ENCODE measurements at places on chromosomes 13 and 19.
A peak's percentile ranks its signal among the peaks of the same experiment; 100 is the strongest.

- DNase-seq, result no peak
These were observed 361.9 kb downstream of the TBC1D4 start for GRCh38 chr13:75120085-75120484.

GRCh38 chr13:108266321-108266990 is 3.1 kb upstream of the TNFSF13B start:
- no peak for DNase-seq

- DNase-seq, result no peak
These were observed 350.0 kb downstream of the ZNF536 start for GRCh38 chr19:30722186-30722585.

DNA sequence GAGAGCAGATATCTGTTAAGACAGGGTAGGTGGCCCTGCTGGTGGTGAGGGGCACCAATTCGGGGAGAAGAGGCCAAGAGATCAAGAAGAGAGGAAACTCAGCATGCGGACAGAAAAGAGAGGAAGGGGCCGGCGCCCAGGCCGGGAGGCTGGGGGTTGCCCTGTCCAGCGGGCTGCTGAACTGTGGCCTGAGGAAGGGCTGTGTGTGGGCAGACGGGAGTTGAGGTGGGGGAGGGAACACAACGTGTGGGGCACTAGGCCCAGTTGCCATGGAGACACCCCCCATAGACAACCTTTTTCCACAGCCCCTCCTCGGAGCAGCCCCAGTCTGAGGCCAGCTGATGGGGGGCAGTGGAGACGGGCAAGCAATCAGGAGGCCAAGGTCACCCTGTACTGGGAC is 2.5 kb upstream of the CACNG8 start:
- no peak for DNase-seq

DNA sequence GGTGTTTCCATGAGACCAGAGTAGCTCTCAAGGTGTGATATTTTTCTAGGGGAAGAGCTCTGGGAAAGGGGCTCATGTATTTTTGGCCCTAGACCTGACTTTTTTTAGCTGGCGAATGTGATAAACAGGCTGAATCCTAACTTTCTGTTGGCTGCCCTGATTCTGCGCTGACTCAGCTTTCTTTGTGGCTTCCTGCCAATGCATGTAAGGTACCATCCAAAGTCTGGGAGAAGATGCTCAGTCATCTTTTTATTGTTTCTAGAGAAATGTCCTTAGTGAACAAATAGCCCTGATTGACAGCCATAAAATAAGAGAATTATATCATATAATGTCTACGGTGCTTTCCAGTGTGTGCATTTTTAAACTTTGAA is 113.6 kb upstream of the MBNL2 start:
- no peak for DNase-seq

- no peak for DNase-seq
These were observed 796.2 kb downstream of the SLITRK1 start for GRCh38 chr13:83086088-83086487.

GRCh38 chr13:44394658-44395057 is 21.0 kb downstream of the SERP2 start:
- no peak for DNase-seq

- DNase-seq, result peak; percentile 90
These were observed 9.1 kb upstream of the LILRB5 start for GRCh38 chr19:54266133-54266532.

GRCh38 chr13:43132257-43132656 is 108.9 kb downstream of the DNAJC15 start:
- DNase-seq, result no peak

GRCh38 chr19:35715355-35715809 is 2.4 kb upstream of the KMT2B start:
- peak; percentile 39 for DNase-seq

DNA sequence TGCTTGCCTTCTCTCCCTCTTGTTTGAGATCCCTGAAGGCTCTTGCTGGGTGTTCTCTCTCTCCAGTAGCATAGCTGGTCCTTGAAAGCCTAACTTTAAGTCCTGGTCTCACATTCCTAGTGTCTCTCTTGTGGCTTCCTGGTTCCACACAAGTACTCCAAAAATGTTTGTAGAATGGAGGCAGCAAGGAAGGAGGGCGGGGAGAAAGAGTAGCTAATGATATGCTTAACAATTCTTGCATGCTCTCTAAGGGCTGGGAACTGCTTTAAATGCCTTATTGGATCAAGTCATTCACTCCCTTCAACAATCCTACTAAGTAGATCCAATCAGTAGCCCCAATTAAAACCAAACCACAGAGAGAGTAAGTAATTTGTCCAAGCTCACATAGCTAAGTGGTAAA is 357.3 kb downstream of the KLF5 start:
- no peak for DNase-seq

DNA sequence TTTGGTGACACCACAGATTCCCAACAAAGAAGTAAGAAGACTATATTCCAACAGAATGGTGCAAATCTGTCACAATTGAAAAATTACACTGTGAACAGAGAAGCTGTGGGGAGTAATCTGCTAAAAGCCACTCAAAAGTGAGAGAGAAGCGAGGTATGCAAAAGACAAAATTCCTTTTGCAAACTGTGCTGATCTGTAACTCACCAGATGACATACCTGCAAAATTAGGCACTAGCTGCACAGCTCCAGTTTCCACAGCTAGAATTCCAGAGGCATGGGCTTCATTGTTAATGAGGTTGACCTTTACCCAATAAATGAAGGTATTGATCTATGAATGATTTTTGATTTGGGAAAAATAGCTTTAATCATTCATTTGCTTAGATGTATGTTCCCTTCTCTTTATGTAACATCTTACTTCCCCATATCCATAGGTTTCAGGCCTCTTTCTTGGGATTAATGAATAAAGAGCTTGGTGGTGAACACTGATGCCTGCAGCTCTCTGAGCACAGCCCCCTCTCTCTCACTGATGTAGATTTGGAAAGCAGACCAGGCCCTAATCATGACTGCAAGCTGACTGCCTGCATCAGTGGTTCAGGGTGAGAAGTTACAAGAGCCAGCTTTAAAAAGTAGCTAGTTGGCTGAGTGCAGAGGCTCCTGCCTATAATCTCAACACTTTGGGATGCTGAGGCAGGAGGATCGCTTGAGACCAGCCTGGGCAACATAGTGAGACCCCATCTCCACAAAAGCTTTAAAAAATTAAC is 85.2 kb downstream of the LACC1 start:
- DNase-seq, result no peak

GRCh38 chr19:30676990-30677679 is 305.0 kb downstream of the ZNF536 start:
- DNase-seq, result no peak

GRCh38 chr13:99477493-99477892 is 23.8 kb upstream of the TM9SF2 start:
- DNase-seq, result no peak

Data from stimulated activated CD8-positive, alpha-beta memory T cell treated with anti-CD3 and anti-CD28 coated beads, Interleukin-4, amount 100 ng/mL, for 48 hours (primary cell).